GM06990 (cell line): ENCODE measurements at places on chromosomes 4 and X.

DNA sequence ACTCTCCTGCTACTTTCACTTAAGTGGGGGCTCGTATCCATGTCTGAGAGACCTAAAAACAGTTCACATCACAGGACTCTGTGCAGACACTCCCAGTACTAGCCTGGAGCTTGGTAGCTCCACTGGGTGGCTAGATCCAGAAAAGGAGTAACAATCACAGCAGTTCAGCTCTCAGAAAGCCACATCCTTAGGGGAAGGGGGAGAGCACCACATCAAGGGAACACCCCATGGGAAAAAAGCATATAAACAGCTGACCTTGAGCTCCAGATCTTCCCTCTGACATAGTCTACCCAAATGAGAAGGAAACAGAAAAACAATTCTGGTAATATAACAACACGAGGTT lies 175.8 kb downstream of the FAM13A start:
- DNase-seq, result no peak

DNA sequence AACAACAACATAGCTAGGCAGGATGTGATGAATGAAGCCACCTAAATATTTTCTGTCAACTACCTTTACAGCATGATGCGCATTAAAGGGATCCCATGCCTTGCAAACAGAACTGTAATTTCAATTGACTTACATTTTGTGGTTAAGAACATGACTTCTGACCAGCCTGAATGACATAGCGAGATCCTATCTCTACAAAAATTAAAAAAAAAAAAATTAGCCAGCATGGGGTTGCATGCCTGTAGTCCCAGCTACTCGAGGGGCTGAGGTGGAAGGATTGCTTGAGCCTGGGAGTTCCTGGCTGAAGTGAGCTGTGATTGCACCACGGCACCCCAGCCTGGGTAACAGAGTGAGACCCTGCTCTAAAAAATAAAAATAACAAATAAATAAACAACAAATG lies 680.6 kb downstream of the IQCM start:
- no peak for DNase-seq

- DNase-seq, result no peak
These were observed 285.8 kb upstream of the TRPC5 start for GRCh38 chrX:112368371-112368770.

GRCh38 chr4:2270341-2271165 lies 8.6 kb upstream of the MXD4 start:
- no peak for DNase-seq

DNA sequence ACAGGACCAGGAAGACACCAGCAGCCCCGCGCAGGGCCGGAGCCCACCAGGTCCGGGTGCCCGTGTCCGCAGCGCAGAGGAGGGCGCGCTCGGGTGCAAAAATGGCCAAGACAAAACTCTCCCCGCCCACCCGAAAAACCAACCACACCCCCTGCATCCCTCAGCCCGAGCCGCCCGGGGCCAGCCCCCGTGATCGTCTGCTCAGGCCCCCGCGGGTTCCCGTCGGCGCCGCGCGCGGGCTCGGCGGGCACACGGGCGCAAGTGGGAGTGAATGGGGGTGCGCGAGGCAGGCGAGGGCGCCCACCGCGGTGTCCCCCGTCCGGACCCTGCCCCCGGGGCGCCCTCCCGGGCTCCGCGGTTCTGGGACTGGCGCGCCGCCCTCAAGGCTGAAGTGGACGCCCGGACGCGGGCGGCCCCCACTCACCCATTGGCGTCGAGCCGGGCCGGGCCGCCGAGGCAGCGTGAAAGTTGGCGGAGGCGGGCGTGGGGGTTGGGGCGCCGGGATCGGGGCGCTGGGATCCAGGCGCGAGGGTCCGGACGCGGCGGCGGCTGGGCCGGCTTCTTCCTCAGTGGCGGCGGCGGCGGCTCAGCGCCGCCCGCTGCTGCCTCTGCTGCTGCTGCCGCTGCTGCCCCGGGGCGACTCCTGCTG lies 393 bp downstream of the SH3KBP1 start:
- DNase-seq, result no peak

DNA sequence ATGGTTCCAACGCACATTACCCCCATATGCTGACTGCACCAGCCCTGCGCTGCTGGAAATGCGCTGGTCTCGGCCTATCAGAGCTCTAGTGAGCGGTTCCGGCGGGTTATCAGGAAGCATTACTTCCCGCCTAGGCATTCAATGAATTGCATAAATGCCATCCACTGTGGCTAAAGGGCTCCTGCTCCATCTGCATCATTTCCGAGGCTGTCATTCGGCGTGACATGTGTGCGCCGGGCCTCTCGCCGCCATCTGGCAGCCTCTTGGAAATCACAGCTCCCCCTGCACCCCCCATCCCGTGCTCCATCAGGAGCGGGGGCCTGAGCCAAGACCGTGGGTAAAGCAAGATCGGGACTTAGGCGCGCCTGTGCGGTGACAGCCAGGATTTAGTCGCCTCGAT lies 64.4 kb downstream of the SEPSECS start:
- no peak for DNase-seq

DNA sequence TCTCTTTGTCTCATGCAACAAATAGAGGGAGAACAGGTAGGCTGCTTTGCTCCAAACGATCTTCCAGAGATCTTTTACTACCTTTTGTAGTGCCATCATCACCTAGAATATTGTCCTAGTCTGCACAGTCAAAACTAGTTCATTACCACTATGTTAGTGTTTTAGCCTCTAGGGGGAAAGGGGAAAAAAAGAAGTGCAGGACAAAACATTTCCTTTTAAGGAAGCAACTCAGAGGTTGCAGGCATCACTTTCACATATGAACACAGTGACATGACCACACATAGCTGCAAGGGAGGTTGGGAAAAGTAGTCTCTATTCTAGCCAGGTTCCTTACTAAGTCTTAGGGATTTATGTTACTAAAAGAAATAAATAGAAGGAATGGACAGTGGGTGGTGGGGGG lies 39.3 kb upstream of the RAP2C start:
- DNase-seq, result no peak

- no peak for DNase-seq
These were observed 54.9 kb upstream of the IRF2 start for GRCh38 chr4:184529283-184529682.

- no peak for DNase-seq
These were observed 589.2 kb upstream of the NR3C2 start for GRCh38 chr4:149031399-149031798.

- no peak for DNase-seq
These were observed 9.9 kb upstream of the MOB1B start for GRCh38 chr4:70892086-70892769.

GRCh38 chrX:39528161-39528916 lies 569.4 kb downstream of the BCOR start:
- DNase-seq, result no peak

GRCh38 chrX:47802589-47802988 lies 34.1 kb upstream of the ZNF81 start:
- DNase-seq, result no peak

GRCh38 chrX:127568691-127569090 lies 483.5 kb downstream of the ACTRT1 start:
- DNase-seq, result no peak

DNA sequence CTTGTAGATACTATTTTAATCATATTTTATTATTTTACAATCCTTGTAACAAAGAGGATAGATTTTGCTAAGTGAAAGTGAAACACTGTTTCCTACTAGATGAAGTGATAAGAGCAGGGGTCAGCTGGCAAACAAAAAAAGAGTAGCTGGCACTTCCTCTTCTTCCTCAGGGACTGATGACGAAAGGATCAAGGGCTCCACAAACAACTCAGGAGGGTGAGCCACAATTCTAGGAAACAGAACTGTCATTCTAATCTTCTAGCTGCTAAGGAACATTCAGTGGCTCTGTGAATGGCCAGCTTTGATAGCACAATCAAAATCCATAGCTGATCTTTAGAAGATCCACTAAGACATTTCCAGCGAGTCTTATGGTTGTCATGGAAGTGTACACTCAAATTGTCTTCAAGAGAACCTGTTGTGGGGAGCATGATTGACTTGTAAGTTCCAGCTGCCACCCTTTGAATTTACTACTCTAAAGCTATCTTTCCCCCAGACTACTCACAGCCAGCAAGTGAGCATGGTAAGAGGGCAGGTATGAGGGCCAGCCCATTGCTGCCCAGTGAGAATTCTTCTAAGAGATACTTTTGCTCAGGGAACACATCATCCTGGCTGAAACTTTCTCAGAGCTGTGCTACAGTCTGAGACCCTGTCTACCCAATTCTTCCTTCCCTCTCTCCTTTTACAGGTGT lies 275.7 kb upstream of the RASGEF1B start:
- DNase-seq, result no peak

GRCh38 chrX:114889481-114889880 lies 127.9 kb downstream of the IL13RA2 start:
- no peak for DNase-seq

DNA sequence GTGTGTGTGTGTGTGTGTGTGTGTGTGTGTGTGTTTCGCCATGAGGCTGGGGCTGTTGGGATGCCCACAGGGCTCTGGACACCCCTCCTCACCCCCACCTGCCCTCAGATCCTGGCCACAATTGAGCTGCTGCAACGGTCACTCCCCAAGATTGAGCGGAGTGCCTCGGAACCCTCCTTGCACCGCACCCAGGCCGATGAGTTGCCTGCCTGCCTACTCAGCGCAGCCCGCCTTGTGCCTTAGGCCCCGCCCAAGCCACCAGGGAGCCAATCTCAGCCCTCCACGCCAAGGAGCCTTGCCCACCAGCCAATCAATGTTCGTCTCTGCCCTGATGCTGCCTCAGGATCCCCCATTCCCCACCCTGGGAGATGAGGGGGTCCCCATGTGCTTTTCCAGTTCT lies 10.2 kb downstream of the ARAF start:
- DNase-seq, result no peak

- DNase-seq, result peak; percentile 23
These were observed 104.2 kb downstream of the AFF1 start for GRCh38 chr4:87038837-87039615.

- DNase-seq, result no peak
These were observed 216.4 kb downstream of the PALLD start for GRCh38 chr4:168713253-168713652.

- peak; percentile 50 for DNase-seq
These were observed 558.2 kb upstream of the DIPK2B start for GRCh38 chrX:45758738-45759397.

DNA sequence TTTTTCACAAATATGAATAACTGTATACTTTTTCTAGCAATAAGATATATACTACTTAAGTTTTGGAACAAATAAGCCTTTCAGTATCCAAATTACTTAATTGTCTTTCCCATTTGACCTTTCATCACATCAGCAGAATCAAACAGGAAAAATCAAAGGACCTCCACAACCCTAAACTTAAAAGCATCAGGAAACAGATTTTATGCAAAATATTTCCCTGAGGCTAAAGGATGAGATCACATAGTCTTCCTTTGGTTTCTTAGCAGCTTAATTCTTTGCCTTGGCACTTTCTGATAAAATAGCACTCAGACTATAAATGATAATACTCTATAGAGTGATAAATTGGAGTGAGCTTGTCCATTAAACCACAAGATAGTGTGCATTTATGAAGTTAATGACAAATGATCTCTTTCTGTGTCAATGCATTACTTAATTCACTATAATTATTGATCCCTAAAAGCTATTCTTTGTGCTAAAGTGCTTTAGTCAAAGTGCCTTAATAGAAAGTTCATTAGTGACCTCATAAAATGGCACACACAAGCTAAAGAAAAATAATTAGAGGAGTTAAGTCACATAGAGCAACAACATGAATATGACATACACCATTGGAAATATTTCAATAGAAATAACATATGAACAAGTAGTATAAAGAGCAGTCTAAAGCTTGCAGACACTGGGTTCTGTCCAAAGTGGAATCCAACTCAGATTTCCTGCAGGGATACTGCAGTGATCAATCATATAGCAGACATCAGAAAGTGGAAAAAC lies 15.7 kb upstream of the NDST3 start:
- DNase-seq, result no peak

DNA sequence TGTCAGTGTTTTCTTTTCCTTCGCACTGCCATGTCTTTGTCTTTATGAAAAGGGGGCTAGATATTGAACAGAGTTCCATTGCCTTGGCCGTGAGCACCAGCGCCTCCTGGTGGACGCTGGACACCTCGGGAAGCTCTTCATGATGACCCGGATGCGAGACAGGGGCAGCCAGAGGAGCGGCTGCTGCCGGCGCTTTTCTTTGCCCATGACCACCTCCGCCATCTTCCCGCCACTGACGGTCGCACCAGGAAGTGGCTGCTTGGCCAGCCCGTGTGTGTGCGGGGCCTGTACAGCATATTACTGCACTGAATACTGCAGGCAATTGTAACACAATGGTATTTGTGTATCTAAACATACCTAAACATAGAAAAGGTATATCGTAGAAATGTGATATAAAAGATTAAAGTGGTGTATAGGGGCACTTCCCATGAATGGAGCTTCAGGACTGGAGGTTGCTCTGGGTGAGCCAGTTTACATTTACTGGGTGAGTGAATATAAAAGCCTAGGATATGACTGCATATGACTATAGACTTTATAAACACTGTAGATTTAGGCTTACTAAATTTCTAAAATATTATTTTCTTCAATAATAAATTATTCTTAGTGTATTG lies 15.8 kb upstream of the GRIA2 start:
- no peak for DNase-seq

DNA sequence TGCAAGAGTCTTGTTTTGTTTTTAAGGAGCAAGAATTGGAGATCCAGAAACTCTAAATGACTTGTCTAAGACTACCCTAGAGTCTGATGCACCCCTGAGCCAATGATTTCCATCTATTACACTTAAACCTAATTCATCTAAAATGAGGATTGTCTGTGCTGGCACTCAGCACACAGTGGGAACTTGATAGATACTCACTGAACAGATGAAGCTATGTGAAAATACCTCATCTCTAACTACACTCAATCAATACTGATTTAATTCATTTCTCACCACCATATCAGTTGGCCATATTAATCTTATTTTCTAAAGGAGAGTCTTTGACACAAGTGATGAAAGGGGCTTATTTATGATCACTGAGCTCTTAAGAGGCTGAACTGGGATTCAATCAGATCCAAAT lies 262.1 kb downstream of the HS3ST1 start:
- no peak for DNase-seq

- no peak for DNase-seq
These were observed 2.1 kb upstream of the SRPK3 start for GRCh38 chrX:153778684-153779101.

DNA sequence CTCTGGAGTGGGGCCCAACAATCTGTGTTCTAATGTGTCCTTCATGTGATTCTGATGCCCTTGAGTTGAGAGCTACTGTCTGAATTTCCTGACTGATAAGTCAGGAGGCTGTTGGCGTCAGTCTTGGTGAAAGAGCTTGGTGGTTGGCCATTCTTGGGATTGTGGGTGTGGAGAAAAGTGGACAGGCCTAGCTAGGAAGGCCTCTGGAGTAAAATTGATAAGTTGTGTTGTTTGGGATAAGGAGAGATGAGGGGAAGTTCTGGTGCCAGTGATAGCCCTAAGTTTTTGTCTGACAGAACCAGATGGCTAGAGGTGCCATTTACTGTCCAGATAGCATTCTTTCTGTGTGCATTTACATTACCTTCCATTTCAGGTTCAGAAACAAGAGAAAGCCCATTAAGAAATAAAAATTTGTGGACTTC lies 11.7 kb downstream of the NSD2 start:
- DNase-seq, result no peak

DNA sequence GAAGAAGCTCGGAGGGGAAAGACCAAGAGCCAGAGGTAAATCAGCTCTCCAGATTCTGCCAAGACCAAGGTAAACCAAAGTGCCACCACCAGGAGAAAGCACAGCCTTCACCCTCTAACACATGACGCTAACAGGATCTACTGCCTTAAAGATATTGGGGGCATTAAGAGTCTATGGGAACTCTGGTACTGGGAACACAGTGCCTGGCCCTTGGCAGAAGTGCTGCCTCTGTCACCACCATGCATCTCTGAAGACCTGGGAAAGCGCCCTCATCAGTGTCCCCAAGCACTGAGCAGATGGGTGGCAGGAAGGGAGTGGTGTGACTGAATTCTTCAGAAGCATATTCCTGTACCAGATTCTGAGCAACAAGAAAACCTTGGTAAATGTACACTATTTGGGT lies 1.3 kb downstream of the QDPR start:
- DNase-seq, result no peak
